ENCODE measurements at places on chromosomes 4 and X.

GRCh38 chr4:6134612-6135220, 65.6 kb downstream of the JAKMIP1 start:
- DNase-seq = no peak

DNA sequence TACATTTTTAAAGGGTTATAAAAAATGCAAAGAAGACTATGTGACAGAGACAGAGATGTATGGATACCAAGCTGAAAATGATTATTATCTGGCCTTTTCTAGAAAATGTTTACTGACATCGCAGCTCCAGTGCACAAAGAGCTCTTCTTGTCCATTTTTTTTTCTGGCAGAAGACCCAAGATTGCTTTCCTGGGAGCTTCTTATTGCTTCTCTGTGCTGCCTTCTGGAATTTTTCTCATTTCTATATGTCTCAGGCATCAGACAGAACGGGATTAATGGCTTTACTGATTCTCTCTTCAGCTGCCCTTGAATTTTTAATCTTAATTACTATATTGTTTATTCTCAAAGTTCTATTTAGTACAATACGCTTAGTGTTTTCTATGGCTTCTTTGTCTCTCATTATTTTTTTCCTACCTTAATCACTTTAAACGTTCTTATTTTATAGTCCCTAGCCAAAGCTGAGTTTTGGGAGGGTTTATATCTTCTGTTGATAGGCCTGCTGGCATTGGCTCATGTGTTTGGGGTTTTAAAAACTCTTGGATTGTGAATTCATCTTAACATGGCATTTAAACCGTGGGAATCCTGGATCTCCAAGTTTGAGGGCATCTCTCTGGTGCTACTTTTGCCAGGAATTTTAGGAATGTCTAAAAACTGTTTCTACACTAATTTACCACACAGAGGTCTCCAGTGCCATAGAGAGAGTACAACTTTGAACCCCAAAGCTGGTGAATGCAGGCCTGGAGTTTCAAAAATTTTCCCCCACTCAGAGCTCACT, 138.9 kb upstream of the LNX1 start:
- DNase-seq = no peak

- DNase-seq = no peak
Measured at GRCh38 chr4:38609614-38610013, 54.4 kb upstream of the KLF3 start.

GRCh38 chr4:155005395-155006090, 202.9 kb upstream of the NPY2R start:
- DNase-seq = peak; percentile 13

GRCh38 chrX:41733939-41734338, 10.0 kb downstream of the GPR82 start:
- DNase-seq = no peak

GRCh38 chrX:37608156-37608555, 36.7 kb downstream of the LANCL3 start:
- no peak for DNase-seq

DNA sequence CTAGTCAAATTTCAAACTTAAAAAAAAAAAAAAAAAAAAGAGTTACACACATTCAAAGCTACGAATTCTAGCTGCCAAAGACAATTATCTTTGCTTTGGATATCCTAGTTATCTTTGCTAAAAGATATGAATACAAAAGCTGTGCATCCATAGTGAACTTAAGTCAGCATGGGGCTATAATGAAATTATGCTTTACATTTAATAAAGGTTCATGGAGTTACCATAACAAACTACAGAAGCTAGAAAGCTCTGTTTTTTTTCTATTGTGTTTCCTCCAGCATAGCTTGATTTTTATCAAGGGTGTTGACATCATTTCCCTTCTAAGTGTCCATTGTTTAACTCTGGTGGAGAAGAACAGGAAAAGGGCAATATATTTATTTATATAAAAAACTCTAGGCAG, 234.1 kb downstream of the ANKRD50 start:
- no peak for DNase-seq

- no peak for DNase-seq
Measured at GRCh38 chrX:43676971-43677572, 21.0 kb downstream of the MAOA start.

DNA sequence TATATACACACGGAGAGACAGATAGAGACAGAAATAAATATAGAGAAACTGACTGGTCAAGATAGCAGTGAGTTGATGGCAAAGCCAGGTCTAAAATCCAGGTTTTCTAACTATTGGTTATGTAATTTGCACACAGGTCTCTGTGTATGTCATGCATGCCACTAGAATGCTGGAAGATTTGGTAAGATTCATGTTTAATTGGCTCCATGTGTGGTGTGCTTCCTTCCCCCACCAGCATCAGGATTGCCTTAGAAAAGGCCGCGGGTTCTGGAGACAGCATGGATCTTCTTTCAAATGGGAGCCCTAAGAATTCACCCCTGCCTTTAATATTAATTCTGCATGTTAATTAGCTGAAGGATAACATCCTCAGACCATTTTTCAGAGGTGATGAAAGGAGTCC, 31.3 kb downstream of the HAND2 start:
- no peak for DNase-seq

DNA sequence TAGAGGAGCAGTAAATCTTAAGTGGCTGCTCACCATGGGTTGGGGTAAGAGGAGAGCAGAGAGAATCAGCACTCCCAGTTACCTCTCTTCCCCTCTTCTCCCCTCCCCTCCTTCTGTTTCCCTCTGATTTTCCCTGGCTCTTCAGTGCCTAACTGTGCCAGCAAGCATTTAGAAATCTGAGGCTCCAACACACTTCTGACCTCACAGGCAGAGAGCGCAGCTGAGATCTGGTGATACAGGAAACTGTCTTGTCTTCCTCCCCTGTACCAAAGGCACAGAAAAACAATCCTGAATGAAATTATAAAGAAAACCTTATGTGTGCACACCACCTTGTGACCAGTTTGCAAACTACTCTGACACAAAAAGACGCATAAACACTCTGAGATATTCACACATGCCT, 82.4 kb upstream of the SMIM10 start:
- DNase-seq = peak; percentile 27
